ENCODE measurements at places on chromosomes 2 and 18.

- DNase-seq = no peak
Measured at GRCh38 chr18:59094569-59094968, 45.1 kb upstream of the SEC11C start.

DNA sequence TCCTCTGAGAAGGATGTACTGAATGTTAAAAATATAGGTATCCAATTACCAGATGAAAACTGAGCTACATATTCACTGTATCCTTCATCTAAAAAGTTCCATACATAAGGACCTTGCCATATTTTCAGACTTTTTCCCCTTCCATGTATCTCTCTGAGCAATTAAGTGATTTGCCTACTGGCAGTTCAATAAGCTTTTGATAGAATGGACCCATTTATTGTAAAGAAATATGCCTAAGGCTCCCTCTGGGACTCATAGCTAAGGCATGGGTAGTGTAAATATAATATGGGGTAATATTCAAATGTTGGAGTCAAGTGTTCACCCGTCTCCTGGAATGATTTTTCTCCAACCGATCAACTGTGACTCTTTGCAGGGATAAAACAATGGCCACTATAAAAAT lies 135.4 kb upstream of the FSHR start:
- DNase-seq = no peak

- DNase-seq = no peak
Measured at GRCh38 chr2:151905963-151906632, 77.9 kb upstream of the ARL5A start.

GRCh38 chr2:74833418-74834233 lies at the start of gene HK2:
HK2 (plus strand) TSS chr2:74834127; CDS start chr2:74834581, 454 bp downstream.
- no peak for DNase-seq

DNA sequence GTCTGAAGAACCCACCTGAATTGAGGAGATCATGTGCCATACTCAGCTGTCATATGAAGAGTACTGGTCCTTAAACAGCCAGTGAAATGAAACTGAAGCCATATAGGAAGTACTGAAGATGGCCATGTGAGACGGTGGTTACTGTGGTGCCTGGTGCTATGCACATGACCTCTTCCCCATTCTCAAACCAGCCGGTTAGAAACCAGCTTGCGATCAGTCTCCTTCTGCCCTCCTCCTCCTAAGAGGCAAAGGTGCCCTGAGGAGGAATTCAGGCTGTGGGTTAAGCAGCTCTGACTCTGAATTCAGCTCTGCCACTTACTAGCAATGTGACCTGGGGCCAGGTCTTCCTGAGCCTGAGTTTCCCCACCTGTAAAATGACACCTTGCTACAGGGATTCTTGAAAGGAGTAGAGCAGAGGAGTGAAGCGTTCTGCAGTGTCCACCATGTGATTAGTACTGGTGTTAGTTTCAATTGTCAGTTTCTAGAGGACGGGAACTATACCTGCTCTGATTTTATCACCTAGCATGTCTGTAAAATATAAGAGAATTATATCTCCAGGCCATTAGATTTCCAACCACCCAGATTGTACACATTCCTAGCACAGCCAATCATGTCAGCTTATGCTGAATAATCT lies 5.1 kb downstream of the FECH start:
- no peak for DNase-seq

DNA sequence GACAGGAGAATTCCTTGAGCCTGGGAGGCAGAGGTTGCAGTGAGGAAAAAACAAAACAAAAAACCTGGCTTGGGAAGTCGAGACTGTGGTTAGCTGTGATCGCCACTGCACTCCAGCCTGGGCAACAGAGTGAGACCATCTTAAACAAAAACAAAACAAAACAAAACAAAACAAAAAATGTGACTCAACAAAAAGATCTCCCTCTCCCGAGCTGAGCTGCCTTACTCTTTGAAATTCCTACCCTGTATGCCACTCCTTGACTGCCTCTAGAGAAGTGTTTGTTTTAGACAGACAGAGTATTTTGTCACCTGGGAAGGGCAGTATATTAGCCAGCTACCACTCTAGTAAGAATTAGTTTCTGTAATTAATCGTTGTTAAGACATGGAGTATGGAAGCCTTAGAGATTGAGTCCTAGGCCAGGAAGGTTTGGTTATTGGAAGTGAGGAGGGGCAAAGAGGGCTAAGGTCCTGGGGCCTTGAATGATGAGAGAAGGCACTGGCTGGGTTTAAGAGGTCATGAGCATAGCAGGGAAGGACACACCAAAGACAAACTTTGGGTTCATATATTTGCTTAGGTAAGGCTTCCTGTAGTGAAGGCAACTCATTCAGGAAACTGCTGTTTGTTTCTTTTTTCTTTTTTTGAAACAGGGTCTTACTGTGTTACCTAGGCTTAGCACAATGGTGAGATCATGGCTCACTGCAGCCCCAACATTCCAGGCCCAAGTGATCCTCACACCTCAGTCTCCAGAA lies 56.0 kb downstream of the HAUS1 start:
- no peak for DNase-seq

GRCh38 chr2:3287896-3288295 lies 89.7 kb downstream of the EIPR1 start:
- no peak for DNase-seq

DNA sequence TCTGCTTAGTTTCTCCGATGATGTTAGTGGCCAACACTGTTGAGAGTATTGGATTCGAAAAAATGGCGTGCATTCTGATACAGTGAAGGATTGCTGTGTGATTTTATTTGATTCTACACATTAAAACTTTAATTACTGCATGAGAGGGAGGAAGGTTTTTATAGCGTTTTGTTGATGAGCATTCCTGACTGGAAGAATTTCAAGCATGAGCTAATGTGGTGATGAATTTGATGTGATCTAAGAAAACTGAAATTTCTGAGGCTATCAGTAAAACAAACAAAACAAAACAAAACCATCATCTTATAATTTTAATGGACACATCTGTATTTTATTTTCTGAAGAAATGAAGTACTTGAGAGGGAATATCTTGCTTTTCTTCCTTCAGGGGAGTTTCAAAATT lies 59.6 kb downstream of the ITGB6 start:
- no peak for DNase-seq

DNA sequence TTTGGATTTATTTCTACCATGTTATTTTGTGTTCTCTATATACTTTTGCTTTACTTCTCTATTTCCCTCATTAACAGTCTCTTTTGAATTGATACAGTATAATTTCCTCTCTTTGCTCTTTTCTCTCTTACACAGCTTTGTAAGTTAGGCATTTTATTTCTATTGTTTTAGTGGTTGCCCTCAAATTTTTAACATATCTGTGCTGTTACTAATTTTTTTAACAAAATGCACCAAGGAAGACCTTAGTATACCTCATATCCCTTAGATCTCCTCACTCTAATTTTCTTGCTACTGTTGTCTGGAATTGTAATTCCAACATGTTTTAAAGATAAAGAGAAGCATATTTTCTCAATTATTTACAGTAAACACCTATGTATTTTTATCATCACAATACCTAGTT lies 416.8 kb upstream of the SLC14A2 start:
- no peak for DNase-seq

- DNase-seq = peak; percentile 68
Measured at GRCh38 chr2:173652311-173652710, 297.6 kb downstream of the CDCA7 start.

DNA sequence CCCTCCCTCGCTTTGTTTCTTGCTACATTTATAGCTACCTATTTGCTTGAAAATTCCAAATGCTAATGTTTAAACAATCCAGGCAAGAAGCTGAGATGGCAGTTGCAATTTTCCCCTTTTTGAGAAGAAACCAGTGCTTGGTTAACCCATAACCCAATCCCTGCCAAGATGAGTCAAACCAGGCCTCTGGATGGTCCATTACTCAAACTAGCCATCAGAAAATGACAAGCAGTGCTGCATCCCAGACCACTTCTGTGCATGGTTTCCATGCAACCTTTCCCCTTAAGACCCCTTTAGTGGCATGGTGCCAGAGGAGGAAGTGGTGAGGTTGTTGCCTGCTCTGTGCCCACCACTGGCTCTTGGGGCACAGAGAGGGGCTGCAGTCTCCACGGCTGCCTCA lies 131.2 kb upstream of the RMP24 start:
- DNase-seq = no peak

All from non-pigmented ciliary epithelial cell (primary cell).